ENCODE measurements at places on chromosomes 13 and 19.
A peak's percentile ranks its signal among the peaks of the same experiment; 100 is the strongest.

GRCh38 chr13:30900952-30901749 is 4.9 kb upstream of the MEDAG start:
- DNase-seq = no peak

GRCh38 chr19:49682274-49682673 is 5.2 kb downstream of the PRMT1 start:
- no peak for DNase-seq

DNA sequence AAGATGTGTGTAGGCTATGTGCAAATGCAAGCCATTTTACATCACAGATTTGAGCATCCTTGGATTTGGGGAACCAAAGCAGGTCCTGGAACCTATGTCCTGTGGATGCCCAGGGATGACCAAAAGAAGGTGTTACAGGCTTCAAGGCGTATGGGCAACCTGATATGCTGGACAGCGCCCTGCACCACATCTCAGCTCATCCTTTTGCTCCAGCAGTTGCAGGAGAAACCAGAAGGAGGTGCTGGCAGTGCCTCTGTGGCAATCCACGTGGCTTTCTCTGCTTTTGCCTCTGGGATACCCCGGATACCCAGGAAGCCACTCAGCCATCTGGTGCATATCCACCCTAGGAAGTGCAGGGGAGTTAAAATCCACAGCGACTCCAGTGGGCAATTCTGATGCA is 110.3 kb upstream of the VSTM2B start:
- no peak for DNase-seq

DNA sequence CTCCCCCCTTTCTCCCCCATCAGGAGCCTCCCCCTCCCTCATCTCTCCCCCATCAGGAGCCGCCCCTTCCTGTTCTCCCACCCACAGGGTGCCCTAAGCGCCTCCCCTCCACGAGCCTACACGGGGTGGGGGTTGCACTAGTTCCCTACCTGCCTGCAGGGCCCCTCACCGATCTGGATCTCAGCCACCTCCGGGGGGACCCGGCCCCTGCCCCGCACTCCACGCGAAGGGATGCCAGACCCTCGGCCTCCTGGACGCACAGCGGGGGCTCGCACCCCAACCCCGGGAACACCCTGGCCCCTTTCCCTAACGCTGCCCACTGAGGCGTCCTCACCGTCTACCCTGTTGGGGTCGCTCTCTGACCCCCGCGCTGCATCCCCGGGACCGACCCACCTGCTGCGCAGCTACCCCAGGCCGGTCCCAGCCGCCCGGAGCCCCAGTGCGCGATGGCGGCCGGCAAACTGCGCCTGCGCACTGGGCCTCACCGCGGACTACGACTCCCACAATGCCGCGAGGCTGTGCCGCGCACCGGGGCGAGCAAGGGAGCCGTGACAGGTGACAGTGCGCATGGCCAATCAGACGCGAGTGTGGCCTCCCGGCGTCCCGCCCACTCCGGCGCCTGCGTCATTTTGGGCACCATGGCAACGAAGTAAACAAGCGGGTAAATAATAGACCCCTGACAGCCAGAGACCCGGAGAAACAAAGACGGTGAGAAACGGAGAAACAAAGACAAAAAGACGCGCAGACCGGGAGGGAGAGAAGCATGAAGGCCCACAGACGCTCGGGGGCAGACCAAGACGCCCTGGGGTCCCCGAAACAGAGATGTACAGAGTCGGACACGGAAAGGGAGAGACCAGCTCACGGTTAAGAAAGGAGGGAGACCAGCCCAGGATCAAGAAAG is at the start of gene ZSCAN18:
Gene ZSCAN18 (minus strand): TSS at position 451 of the 901 bp plus-strand sequence. CDS start 7,964 bp downstream, outside the sequence.
- DNase-seq = peak; percentile 86

DNA sequence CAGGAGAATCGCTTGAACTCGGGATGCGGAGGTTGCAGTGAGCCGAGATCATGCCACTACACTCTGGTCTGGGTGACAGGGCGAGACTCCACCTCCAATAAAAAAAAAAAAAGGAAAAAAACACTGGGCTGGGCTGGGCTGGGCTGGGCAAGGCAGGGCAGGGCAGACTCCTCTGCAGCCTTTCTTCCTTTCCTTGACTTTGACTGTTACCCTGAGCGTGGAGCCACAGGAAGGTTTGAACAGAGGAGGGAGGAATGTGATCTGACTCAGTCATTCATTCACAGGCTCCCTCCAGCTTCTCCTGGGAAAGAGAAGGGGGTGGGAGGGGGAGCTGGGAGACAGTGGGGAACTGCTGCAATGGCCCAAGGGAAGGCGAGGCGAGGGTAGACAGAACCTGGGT is 2.7 kb upstream of the ACTN4 start:
- no peak for DNase-seq

DNA sequence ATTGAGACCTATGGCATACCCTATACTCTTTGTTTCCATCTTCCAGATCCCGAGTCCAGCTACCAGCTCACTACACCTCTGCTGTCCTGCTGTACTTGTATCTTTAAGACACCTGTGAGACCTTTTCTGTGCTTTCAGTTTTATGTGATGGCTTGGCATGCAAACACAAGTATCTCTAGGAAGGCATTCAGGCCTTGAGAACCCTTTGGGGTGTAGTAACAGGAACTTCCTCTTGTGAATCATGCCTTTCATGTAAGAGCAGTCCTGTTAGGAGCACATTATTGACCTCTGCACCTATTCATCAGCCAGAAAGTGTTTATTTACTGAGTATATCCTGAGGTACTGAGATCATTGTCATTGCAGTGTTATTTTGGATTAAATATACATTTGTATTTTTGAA is 87.0 kb upstream of the HTR2A start:
- no peak for DNase-seq

- DNase-seq = no peak
Measured at GRCh38 chr13:99448546-99448945, 52.7 kb upstream of the TM9SF2 start.

- DNase-seq = no peak
Measured at GRCh38 chr19:53878776-53879139, 3.2 kb upstream of the PRKCG start.

DNA sequence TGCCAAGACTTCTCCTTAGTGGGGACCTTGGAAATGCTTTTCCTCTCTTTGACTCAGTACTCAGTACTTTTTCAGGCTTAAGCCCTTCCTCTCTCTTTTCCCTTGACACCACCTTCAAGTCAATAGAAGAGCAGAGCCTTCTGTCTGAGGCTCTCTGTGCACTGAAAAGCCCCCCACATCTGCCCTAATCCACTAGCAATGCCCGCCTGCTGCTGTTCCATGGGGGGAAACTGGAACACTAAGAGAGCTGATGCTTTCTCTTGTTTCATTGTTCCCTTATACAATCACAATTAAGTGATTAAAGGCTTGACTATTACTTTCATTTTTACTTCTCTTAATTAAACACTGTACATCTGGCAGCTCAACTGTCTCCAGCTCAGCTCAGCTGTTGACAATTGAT is 254.5 kb downstream of the SLITRK6 start:
- no peak for DNase-seq

- no peak for DNase-seq
Measured at GRCh38 chr19:32129141-32129540, 216.3 kb upstream of the ZNF507 start.

DNA sequence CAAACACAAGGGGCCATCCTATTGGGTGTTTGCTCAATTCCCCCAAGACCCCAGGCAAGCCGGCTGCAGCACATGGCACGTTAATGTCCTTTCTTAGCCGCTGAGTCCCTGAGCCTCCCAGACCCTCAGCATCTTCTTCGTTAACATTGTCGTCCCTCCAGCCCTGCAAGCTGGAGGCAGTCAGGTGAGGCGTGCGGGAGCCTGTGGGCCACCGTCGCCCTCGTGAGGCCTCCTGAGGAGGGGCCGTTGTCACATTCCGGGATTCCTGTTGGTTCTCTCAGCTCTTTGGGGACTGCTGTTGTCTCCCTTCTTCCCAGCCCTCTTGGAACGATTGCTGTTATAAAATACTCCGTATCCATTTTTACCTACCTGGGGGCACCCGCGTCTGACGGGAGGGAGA is 140.6 kb downstream of the KDM4B start:
- DNase-seq = no peak

- no peak for DNase-seq
Measured at GRCh38 chr19:40502081-40502480, 35.3 kb downstream of the SPTBN4 start.

GRCh38 chr13:41345165-41345913 is 34.3 kb downstream of the NAA16 start:
- DNase-seq = no peak

- peak; percentile 74 for DNase-seq
Measured at GRCh38 chr19:53977429-53977990, 13.9 kb upstream of the CACNG6 start.

GRCh38 chr13:66159511-66159910 is 1070.6 kb downstream of the PCDH9 start:
- no peak for DNase-seq

- no peak for DNase-seq
Measured at GRCh38 chr19:54460230-54461005, 3.2 kb downstream of the LENG9 start.

DNA sequence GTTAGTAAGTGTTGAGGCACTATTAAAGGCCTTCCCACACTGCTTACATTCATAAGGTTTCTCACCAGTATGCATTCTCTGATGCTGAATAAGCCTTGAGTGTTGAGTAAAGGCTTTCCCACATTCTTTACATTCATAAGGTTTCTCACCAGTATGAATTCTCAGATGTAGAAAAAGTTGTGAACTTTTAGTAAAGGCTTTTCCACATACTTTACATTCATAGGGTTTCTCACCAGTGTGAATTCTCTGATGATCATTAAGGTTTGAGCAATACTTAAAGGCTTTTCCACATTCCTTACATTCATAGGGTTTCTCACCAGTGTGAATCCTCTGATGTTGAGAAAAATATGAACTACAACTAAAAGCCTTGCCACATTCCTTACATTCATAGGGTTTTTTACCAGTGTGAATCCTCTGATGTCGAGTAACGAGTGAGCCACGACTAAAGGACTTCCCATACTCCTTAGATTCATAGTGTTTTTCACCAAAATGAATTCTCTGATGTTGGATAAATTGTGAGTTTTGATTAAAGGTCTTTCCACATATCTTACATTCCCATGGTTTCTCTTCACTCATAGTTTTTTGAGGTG is 24.2 kb downstream of the ZNF829 start:
- no peak for DNase-seq

- no peak for DNase-seq
Measured at GRCh38 chr13:79190932-79191331, 215.1 kb downstream of the RBM26 start.

DNA sequence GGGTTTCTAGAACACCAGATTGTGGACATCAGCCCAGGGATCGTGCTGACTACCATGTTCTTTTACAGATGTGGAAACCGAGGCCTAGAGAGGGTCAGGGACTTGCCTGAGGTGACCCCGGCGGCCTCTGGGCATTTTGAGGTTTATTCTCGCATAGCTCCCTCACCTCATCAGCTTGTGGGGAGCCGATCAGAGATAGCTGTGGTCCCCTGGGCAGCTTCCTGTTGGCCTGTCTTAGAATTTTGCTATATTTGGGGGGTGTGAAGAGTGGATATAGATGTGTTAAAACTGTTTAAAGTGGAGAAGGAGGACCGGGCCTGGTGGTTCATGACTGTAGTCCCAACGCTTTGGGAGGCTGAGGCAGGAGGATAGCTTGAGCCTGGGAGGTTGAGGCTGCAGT is 6.9 kb downstream of the ARHGEF1 start:
- DNase-seq = no peak

DNA sequence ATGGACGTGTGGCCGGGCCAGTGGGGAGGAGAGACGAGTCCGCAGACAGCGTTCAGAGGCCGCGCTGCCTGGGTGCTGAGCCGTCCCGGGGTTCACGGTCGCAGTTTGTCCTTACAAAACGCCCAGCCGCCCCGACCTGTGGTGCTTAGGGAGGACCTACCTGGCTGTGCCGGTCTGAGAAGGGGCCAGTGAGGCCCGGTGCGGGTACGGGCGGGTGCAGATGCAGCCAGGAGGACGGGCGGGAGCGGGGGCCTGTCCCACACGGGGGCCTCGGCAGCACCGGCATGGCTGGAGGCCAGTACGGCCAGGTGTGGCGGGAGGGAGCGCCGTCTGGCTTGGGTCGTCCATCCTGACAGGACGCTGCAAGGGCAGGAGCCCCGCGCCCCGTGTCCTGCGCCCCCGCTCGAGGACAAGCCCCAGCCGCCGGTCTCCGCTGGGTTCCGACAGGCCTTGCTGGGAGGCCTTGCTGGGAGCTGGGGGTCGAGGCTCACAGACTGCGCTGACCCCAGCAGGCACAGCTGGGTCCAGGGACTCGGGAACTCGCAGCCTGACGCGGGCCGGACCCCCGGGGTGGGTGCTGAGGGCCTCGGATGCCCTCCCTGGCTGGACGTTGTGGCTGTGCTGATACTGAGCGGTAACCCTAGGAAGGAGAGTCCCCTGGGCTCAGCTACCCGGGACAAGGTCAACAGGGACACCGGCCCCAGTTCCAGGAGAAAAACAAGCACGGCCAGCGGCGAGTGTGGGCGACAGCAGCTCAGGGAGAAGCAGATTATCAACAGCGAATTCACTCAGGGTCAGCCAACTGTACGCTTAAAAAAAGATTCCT is 5.3 kb upstream of the PROZ start:
- no peak for DNase-seq

DNA sequence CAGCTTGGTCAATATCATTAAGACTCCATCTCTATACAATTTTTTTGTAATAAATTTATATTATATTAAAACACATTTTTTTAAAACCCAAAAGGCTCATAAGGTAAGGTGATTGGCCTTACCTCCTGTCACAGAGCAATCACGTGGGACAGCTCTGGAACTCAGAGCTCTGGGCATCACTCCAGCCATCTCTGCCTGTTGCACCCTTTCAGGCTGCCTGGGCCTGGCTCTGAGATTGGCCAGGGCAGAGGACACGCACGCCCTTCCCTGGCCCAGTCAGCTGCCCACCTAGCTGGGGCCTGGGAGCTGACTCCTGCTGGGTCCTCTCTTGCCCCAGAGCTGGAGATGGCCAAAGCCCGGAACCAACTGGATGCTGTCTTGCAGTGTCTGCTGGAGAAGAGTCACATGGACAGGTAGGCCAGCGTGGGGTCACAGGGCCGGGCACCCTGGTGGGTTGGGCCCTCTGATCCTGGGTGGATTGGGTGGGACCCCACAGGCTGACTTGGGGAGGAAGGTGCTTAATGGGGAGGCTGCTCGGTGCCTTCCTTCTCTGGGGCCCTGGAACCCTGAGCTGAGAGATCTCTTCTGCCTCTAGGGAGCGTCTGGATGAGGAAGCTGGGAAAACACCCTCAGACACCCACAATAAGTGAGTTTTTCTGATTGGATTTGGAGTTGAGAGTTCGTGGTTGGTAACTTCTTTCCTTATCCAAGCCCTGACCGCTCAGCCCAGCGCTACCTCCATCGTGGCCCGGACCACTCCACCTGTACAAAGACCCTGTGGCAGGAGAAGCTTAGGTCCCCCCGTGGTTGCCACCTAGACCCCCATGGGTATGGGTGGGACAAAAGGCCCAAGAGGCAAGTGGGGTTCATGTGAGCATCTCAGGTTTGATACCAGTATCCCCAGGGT is 3.7 kb downstream of the LIN37 start:
- DNase-seq = no peak

GRCh38 chr13:51737609-51738008 is 66.4 kb downstream of the DHRS12 start:
- DNase-seq = no peak

- DNase-seq = no peak
Measured at GRCh38 chr13:107025991-107026390, 458.1 kb upstream of the ARGLU1 start.

Measured in GDM1 (cell line).